Calu3 (cell line): ENCODE measurements at places on chromosomes 3 and 15. TPM values are rescaled to one million over a fixed set of nuclear protein-coding genes. Genes with fewer than 3 reads are reported as not detected.
A peak's percentile ranks its signal among the peaks of the same experiment; 100 is the strongest.

The DPH6 gene
- total RNA-seq: 5.3 and 8.0 TPM in 2 replicates

The KIF23 gene
- 71.8 and 108 TPM in 2 replicates for total RNA-seq

The SH3BP5 gene
- total RNA-seq: 4.0 and 4.2 TPM in 2 replicates

The SCAMP5 gene
- 10.7 and 13.6 TPM in 2 replicates for total RNA-seq

The THSD4 gene
- total RNA-seq: 24.2 and 29.6 TPM in 2 replicates

The SLC12A1 gene
- total RNA-seq: not detected in 2 replicates

The PLA2G4D gene
- not detected in 2 replicates for total RNA-seq

The STOML1 gene
- total RNA-seq: 18.3 and 19.7 TPM in 2 replicates

The TPRG1 gene
- 1.2 and 2.1 TPM in 2 replicates for total RNA-seq

The TM4SF4 gene
- 257 and 881 TPM in 2 replicates for total RNA-seq

The SLC24A5 gene
- not detected in 2 replicates for total RNA-seq

The NANOGP8 gene
- not detected in 2 replicates for total RNA-seq

The MESP2 gene
- total RNA-seq: not detected in 2 replicates

The AMIGO3 gene
- total RNA-seq: 0.49 and 0.73 TPM in 2 replicates

The PP2D1 gene
- not detected in 2 replicates for total RNA-seq

The SERPINI1 gene
- total RNA-seq: 1.9 and 2.2 TPM in 2 replicates

GRCh38 chr15:100670505-100671021 is 68.2 kb downstream of the ASB7 start:
- no peaks in the 10 kb centered on the region for H3K27me3 ChIP-seq
- peaks cover 4% of the 10 kb centered on the region for H3K36me3 ChIP-seq
- H3K4me3 ChIP-seq: no peak overlapping the region
- DNase-seq: no peak

- no peak overlapping the region for H3K27ac ChIP-seq
- H3K4me3 ChIP-seq: no peak overlapping the region
- H3K27me3 ChIP-seq: no peaks in the 10 kb centered on the region
- peaks cover 15% of the 10 kb centered on the region for H3K4me1 ChIP-seq
These were observed 25.1 kb upstream of the CDCP1 start for GRCh38 chr3:45171283-45171682.

- no peaks in the 10 kb centered on the region for H3K27me3 ChIP-seq
- H3K27ac ChIP-seq: no peak overlapping the region
- H3K4me1 ChIP-seq: no peaks in the 10 kb centered on the region
- no peak for DNase-seq
- H3K4me3 ChIP-seq: no peak overlapping the region
- no peaks in the 10 kb centered on the region for H3K36me3 ChIP-seq
These were observed 44.5 kb downstream of the ZDHHC19 start for GRCh38 chr3:196166741-196167140.

DNA sequence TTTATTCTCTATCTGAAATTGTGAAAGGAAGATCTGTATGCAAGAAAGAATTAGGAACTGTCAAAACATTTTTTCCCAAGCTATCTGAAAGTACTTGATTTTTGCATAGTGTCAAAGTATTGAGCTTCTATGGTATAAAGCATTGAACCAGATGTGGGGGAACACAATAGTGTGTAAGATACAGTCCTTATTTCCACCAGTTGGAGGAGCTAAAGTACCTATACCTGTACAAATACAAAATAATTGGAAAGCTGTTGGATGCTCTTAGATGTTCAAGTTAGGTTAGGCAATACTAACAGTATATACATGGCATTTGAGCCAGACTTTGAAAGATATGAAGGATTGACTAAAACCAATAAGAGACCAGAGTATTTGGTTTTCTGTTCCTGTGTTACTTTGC is 148.4 kb downstream of the B3GALNT1 start:
- H3K36me3 ChIP-seq: no peaks in the 10 kb centered on the region
- H3K4me3 ChIP-seq: no peak overlapping the region
- no peaks in the 10 kb centered on the region for H3K4me1 ChIP-seq

GRCh38 chr3:33883538-33883950 is 85.1 kb downstream of the PDCD6IP start:
- no peak overlapping the region for H3K4me3 ChIP-seq
- H3K4me1 ChIP-seq: no peaks in the 10 kb centered on the region
- H3K36me3 ChIP-seq: no peaks in the 10 kb centered on the region
- no peak overlapping the region for H3K27ac ChIP-seq
- DNase-seq: peak; percentile 41
- peaks cover 33% of the 10 kb centered on the region for H3K27me3 ChIP-seq

- H3K4me3 ChIP-seq: no peak overlapping the region
- no peak overlapping the region for H3K27ac ChIP-seq
- no peaks in the 10 kb centered on the region for H3K27me3 ChIP-seq
- no peak for DNase-seq
- H3K4me1 ChIP-seq: no peaks in the 10 kb centered on the region
These were observed 7.2 kb upstream of the AQR start for GRCh38 chr15:34976743-34977142.

GRCh38 chr3:196789885-196790359 is 50.3 kb downstream of the PAK2 start:
- peaks cover 35% of the 10 kb centered on the region for H3K4me1 ChIP-seq
- no peak overlapping the region for H3K27ac ChIP-seq
- no peak overlapping the region for H3K4me3 ChIP-seq
- H3K27me3 ChIP-seq: no peaks in the 10 kb centered on the region

GRCh38 chr3:40999682-41000081 is 199.6 kb upstream of the CTNNB1 start:
- no peaks in the 10 kb centered on the region for H3K36me3 ChIP-seq
- no peak overlapping the region for H3K4me3 ChIP-seq
- H3K27ac ChIP-seq: no peak overlapping the region
- peaks cover 23% of the 10 kb centered on the region for H3K27me3 ChIP-seq
- no peaks in the 10 kb centered on the region for H3K4me1 ChIP-seq

GRCh38 chr15:95653361-95653805 is 677.1 kb upstream of the NR2F2 start:
- H3K4me3 ChIP-seq: no peak overlapping the region
- no peaks in the 10 kb centered on the region for H3K36me3 ChIP-seq
- no peaks in the 10 kb centered on the region for H3K4me1 ChIP-seq
- H3K27ac ChIP-seq: no peak overlapping the region

DNA sequence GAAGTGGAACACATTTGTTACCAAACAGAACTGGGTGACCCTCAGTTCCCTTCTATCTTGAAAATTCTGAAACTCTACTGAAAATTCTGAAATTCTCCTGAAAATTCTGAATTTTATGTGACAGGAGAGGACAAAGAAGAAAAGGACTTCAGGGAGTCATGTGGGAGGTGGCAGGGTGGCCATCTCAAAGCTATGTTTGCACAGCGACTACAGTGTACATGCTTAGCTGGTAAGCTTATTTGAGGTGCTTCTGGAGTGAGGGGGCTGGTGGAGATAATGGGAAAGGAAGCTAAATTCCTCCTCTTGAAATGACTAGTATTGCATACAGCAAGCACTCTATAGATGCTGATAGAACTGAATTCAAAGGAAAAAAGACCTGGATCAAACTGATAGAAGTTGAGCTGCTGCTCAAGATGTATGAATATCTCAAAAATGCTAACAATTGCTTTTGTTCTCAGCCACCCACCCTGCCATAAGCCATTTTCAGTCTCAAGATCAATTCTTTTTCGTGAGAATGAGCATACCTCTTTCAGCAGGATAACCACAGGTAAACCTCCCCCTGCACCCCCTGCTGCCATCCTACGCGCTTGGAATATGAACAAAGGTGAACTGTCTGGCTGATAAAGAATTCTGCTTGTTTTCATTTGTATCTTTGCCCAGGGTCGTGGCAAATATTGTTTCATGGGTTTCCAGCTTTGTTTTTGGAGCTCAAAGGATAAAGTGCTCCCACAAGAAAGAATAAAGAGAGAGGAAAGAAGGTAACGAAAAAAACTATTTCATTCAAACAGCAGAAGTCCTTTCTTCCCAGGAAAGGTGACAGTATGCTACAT is 16.6 kb upstream of the ARHGEF3 start:
- H3K4me3 ChIP-seq: no peak overlapping the region
- no peak overlapping the region for H3K27ac ChIP-seq
- no peaks in the 10 kb centered on the region for H3K36me3 ChIP-seq

DNA sequence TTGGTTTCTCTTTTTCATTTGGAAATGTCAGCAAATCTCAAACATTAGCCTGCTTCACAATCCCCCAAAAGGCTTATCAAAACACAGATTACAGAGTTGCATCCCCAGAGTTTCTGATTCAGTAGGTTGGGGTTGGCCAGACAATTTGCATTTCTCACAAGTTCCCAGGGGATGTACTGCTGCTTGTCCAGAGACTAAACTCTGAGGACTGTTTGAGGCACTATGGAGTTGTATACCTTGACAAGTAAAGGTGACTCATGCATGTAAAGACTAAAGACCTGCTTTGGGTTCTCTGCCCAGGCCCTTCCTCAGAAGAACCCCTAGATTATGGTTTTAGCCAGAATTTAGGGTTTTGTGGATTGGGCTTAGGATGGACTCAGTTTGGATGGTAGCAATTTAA is 151.1 kb upstream of the ARHGEF26 start:
- H3K27ac ChIP-seq: no peak overlapping the region
- DNase-seq: no peak
- no peaks in the 10 kb centered on the region for H3K27me3 ChIP-seq

DNA sequence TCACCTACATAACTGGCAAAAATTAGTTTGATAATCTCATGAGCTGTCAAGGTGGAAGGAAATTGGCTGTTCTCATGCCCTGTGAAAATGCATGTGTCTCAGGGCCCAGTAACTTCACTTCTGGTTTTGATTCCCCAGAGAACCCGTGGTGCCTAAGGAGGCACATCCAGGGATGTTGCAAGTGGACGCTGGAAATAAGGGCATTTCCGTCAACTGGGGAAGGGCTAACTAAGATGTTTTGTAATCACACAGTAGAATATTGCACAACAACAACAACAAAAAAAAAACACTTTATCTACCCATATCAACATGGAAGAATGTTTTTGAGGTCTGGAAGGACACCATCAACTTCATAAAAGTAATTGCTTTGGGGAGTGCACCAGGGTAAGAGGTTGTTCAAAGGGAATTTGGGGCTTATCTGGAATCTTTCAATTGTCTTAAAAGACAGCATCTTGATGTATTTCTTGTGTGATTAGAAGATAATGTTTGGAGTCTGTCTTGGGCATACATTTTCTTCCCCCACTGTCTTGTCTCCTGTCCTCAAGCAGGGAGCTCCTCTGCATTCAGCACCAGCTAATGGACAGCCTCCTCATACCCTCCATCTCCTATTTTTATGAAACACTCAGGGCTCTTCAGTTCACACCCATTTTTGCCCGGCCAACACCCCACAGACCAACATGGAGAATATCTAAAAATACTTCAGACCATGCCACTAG is 37.2 kb upstream of the PRR20G start:
- peaks cover 100% of the 10 kb centered on the region for H3K27me3 ChIP-seq
- no peak overlapping the region for H3K27ac ChIP-seq
- no peaks in the 10 kb centered on the region for H3K36me3 ChIP-seq
- H3K4me3 ChIP-seq: no peak overlapping the region
- no peak for DNase-seq

GRCh38 chr3:85567071-85567676 is 608.4 kb downstream of the CADM2 start:
- peak; percentile 68 for DNase-seq

DNA sequence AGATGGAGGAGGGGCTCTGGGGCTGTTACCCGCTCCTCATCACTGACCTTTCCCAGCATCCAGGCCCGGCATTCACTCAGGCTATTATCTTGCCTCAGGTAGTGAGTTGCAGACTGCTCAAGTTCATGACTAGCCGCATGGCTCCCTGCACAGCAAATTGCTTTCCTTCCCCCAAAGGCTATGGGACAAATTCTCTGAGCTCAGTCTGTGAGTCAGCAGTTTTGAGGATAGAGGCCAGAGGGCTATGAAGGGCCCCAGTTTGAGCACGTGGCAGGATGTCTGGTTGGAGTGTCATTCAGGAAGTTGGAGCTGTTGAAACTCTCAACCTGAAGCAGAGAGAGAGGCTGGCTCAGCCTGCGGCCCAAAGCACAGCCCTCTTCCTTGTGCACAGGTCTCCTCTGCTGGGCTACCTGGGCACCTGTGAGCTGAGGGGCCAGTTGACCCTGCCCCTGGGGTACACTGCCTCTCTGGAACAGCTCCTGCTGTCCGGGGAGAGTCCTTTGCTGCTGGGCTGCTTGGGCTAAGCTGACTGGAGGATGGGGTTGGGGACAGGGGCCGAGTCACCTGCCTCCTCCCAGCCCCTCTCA is 7.9 kb downstream of the FAH start:
- no peak for DNase-seq
- H3K27me3 ChIP-seq: no peaks in the 10 kb centered on the region
- no peak overlapping the region for H3K27ac ChIP-seq
- H3K4me1 ChIP-seq: no peaks in the 10 kb centered on the region

DNA sequence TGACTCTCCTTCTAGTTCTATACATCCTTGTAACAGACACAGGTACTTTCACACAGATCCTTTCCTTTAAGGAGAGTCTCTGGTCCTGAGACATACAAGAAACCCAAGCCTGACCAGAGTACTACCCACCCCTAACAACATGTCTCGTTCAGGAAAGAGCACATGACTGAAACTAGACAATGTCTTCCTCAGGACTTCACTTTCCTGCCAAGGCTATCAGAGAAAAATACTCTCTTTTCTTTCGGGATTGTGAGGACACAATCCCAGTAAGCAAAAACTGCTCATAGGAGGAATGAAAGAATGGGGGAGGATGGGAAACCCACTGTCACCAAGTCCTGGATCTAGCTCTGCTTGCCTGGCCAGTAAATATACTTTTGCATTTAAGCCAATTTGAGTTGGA is 11.5 kb upstream of the ANKRD28 start:
- H3K4me1 ChIP-seq: peaks cover 38% of the 10 kb centered on the region
- H3K27me3 ChIP-seq: no peaks in the 10 kb centered on the region
- no peak overlapping the region for H3K4me3 ChIP-seq

- no peak overlapping the region for H3K27ac ChIP-seq
- DNase-seq: no peak
- H3K36me3 ChIP-seq: no peaks in the 10 kb centered on the region
These were observed 226.6 kb downstream of the ADAMTS17 start for GRCh38 chr15:100115066-100115710.

DNA sequence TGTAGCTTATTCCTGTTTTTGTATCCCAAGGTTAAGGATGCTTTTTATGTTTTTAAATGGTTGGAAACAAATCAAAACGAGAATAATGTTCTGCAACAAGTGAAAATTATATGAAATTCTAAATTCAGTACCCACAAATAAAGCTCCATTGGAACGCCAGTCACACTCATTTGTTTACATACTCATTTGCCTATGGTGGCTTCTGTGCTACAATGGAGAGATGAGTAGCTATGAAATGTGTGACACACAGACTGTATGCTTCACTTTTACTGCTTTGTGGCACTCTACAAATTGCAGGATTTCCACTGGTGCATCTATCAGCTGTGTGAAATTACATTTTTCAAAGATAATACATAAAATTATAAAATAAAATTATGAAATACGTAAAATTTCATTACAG is 112.2 kb upstream of the TSPAN3 start:
- H3K27me3 ChIP-seq: no peaks in the 10 kb centered on the region
- DNase-seq: no peak
- H3K27ac ChIP-seq: no peak overlapping the region

DNA sequence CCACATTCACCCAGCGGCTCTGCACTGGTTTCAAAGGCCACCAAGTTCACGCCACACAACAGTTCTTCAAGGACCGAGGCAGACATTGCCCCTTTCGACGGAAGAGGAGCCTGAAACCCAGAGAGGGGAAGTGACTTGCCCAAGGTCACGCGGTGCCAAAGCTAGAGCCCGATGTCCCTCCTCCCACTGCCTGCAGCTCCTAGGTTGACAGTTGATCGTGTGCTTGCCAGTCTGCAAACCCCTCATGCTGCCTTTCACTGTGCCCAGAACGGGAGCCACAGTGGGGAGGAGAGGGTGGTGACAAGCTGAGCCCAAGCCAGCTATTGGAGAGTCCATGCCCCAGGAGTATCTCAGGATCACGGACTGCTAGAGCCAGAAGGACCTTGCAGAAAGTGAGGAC is 230.9 kb downstream of the XXYLT1 start:
- DNase-seq: no peak
- no peaks in the 10 kb centered on the region for H3K27me3 ChIP-seq
- no peak overlapping the region for H3K4me3 ChIP-seq
- peaks cover 45% of the 10 kb centered on the region for H3K4me1 ChIP-seq

GRCh38 chr3:126268866-126269265 is 88.3 kb downstream of the KLF15 start:
- H3K27ac ChIP-seq: no peak overlapping the region
- peaks cover 9% of the 10 kb centered on the region for H3K27me3 ChIP-seq
- no peak for DNase-seq
- H3K4me3 ChIP-seq: no peak overlapping the region
